ENCODE measurements at places on chromosomes 7 and 10.

DNA sequence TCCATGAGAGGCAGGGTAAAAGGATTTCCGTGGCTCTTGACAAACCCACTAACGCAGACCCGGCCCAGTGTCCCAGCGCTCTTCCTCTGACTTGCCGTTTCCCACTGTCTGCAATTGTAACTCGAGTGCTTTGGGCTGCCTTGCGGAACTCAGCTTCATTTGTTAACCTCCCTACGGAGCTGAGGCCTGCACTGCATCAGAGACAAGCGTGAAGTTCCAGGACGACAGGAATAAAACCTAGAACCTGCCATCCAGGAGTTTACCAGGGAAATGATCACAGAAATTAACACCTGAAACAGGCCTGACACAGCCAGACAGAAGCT lies 76.2 kb downstream of the SFMBT2 start:
- DNase-seq, result no peak

DNA sequence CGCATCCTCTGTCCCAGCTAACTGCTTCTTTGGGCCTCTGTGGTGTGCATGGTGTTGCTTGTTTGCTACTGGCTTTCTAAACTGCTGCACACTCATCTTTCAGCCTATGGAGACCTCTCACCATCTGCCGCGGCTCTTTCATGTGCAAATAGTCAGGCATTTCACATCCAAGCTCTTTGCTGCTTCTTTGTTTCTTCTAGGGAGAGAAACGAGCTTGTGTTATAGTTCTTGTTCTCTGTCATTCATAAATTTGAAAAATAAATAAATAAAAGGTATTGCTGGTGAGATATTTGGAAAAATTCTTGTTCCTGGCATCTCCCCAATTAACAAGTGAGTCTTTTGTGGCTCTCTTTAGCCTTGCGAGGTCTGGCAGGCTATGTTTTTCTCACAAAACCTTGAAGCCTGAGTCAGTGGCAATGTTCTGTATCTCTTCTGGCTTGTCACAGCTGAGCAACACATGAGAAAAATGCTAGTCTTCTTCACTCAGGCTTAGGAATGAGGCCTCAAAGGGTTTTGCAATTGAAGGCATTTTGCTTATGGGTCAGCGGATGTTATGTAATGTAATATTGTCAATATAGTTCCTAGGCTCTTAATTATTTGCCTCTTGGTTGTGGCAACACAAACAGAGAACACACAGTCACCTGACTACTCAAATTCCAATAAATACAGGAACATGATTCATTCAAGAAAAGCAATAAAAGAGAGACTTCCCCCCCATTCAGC lies 274.0 kb downstream of the FRMD4A start:
- no peak for DNase-seq

- DNase-seq, result no peak
Measured at GRCh38 chr10:70748801-70749573, 36.2 kb downstream of the TBATA start.

DNA sequence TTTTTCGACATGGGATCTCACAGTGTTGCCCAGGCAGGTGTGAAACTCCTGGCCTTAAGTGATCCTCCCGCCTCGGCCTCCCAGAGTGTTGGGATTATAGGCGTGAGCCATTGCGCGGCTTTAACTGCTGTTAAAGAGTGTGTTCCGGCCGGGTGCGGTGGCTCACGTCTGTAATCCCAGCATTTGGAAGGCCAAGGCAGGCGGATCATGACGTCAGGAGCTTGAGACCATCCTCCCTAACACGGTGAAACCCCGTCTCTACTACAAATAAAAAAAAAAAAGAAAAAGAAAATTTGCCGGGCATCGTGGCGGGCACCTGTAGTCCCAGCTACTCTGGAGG lies 1.1 kb downstream of the RABGEF1 start:
- no peak for DNase-seq

- DNase-seq, result no peak
Measured at GRCh38 chr10:17645621-17646345, 1.8 kb downstream of the STAM start.

DNA sequence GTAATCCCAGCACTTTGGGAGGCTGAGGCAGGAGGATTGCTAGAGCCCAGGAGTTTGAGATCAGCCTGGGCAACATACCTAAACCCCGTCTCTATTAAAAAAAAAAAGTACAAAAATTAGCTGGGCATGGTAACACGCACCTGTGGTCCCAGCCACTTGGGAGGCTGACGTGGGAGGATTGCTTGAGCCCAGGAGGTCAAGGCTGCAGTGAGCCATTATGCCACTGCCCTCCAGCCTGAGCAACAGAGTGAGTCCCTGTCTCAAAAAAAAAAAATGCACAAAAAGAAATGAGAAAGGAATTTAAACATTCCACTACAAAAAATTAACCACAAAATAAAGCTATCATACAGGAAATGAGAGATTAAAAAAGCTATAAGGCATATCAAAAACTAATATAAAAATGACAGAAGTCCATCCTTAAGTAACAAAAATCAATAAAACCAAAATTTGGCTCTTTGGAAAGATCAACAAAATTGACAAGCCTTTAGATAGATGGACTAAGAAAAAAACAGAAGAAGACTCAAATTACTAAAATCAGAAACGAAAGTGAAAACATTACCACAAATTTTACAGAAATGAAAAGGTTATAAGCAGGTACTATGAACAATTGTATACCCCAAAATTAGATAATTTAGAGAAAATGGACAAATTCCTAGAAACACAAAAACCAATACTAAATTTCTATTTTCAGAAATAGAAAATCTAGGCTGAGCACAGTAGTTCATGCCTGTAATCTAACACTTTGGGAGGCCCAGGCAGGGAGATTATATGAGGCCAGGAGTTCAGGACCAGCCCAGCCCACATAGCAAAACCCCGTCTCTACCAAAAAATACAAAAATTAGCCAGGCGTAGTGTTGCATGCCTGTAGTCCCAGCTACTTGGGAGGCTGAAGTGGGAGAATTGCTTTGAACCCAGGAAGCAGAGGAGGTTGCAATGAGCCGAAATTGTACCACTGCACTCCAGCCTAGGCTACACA lies 42.4 kb upstream of the NANOS1 start:
- no peak for DNase-seq

DNA sequence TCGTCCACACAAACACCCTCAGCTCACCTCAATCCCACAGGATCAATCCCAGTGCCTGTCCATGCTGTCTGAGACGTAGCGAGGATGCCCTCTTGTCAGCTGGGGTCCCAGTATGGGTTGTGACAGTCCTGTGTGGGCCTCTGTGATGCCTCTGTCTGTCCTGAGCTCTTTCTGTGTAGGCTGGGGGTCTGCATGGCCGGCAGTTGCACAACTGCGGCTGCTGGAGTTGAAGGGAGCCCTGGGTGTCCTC lies 12.4 kb downstream of the ANTXRL start:
- no peak for DNase-seq

DNA sequence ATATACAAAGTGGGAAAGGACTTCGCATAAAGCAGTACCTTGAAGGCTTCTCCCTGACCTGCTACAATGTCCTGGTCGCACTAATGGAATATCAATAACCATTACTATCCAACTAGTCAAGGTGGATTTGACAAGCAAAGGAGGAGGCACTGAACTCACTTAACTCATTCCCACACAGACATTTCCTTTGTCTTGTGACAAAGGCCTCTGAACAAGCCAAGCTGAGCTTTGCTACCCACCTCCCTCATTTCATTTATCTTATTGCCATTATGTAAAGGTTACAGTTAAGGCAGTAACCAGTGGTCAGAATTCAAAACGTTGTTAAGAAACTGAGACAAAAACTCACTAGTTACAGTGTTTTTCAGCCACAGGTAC lies 7.3 kb downstream of the ELMO1 start:
- DNase-seq, result no peak

DNA sequence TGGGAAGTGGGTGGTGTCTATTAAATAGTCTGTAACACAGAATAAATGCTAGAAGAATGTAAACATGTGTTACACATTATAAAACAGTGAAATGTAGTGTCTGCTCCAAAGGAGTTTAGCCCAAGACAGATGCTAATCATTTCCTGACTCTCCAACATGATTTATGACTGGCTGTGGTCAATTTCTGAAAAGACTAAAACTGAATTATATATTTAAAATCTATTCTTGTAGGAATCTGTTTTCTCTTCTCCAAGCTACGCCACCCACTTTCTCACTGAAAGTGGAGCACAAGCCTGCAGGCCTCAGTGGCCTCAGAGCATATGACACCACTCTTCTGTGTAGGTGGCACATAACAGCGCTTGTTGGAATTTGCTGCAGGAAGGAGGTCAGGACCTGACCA lies 44.4 kb downstream of the CTTNBP2 start:
- DNase-seq, result no peak

DNA sequence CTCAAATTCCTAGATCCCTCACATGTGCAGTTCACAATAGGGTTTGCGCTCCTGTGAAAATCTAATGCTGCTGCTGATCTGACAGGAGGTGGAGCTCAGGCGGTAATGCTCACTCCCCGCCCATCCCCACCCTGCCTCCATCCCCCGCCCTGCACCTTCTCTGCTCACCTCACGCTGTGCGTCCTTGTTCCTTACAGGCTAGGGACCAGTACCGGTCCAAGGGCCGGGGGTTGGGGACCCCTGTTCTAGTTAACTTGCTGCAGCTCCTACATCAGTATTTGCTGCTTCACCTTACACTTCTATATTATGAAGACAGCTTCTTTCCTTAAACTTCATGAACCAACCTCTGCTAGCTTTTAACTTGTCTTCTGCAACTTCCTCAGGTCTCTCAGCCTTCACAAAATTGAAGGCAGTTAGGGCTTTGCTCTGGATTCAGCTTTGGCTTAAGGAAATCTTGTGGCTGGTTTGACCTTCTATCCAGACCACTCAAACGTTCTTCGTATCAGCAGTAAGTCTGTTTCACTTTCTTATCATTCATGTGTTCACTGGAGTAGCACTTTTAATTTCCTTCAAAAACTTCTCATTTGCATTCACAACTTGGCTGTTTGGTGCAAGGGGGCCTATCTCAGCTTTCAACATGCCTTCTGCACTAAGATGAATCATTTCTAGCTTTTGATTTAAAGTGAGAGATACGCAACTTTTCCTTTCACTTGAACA lies 1.7 kb upstream of the TNKS2 start:
- peak; percentile 32 for DNase-seq

DNA sequence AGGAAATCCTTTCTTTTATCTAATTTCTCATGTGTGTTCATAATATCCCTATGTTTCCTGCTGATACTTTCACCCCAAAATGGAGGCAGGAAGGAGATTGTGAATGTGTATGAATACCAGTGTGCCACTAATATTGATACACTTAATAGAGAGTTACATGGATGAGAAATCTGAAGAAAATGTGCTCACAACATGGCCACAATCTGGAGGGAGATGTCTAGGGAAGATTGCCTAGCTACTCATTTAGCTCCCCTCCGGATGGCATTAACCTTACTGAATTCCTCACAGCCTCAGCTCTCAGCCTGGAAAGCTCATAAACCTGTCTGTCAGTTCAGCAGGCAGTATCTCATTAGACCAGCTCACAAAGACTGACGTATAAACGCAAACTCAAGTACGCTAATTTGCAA lies 23.4 kb upstream of the DMTF1 start:
- DNase-seq, result no peak

DNA sequence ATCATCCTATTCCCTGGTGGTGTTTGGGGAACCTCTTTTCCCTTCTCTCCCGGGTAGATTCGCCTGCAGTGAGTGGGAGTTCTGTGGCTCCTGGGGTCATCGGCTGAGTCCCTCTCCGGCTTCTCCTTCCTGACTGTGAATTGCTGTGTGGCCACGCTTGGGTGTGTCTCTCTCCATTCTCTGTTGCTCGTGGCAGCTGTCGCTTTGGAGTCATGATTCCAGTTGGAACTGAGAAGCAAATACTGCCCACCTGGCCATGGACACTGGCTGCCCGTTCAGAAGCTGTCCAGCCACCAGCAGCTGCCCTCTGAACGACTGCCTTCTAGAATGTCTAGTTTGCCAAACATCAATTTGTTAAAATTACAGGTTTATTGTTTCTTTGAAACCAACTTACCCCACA lies 23.1 kb upstream of the PITRM1 start:
- DNase-seq, result no peak

- DNase-seq, result no peak
Measured at GRCh38 chr10:17394854-17395253, 59.5 kb downstream of the ST8SIA6 start.

- DNase-seq, result no peak
Measured at GRCh38 chr10:16867556-16867955, 50.3 kb upstream of the RSU1 start.

DNA sequence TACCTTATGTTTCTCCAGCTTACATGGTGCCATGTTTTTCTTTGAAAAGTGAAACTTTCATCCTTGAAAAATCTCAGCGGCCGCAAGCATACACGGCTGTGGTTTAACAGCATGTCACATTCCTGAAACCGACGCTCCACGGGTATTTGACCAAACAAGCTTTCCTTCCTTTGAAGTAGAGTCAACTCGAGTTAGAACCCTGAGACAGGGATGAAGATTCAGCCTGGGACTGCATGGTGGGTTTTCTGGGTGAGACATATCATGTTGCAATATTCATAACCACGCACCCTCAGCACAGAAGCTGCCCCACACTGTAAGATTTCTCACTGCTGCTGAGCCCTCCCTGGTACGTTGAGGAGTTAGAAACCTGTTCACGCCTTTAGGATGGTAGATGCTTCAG lies 8.1 kb downstream of the CYP26A1 start:
- DNase-seq, result no peak

- no peak for DNase-seq
Measured at GRCh38 chr7:31336202-31337001, 4.1 kb downstream of the NEUROD6 start.

- DNase-seq, result no peak
Measured at GRCh38 chr10:69220507-69220906, 375 bp downstream of the HKDC1 start.

DNA sequence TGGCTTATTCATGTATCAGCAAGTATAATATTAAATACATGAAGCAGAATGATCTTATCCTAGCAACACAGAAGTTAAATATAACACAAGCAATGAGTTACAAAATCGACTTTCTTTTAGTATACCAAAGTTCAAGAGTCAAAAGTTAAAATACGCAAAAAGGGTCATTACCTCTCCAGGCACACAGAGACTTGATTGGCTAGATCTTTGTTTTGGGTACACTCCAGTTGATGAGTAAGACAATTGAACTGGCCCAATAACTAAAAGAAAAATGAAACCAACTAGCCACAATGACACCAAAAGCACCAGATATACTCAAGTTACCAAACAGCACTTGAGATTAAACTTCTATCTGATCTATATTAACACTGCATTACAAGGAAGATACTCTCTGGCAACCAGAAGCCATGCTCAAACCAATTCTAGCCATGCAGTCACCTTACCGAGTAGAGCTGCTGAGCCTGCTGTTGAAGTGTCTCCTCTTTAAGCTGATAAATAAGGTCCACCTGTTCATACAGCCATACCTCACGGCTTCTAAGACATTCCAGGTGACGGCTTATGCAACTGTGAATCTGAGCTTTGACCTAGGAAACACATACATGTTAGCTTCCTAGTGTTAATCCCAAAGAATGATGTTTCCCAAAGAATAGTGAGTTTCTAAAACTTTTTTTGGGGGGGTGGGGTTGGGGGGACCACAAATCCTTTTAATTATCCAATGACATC lies 15.6 kb downstream of the NCOA4 start:
- no peak for DNase-seq

- DNase-seq, result no peak
Measured at GRCh38 chr7:110051372-110051771, 1039.6 kb upstream of the LRRN3 start.

Measured in stimulated activated CD8-positive, alpha-beta memory T cell treated with anti-CD3 and anti-CD28 coated beads, Interleukin-15, amount 100 ng/mL, for 1 hour (primary cell).